ENCODE measurements at places on chromosomes 7 and 10.

DNA sequence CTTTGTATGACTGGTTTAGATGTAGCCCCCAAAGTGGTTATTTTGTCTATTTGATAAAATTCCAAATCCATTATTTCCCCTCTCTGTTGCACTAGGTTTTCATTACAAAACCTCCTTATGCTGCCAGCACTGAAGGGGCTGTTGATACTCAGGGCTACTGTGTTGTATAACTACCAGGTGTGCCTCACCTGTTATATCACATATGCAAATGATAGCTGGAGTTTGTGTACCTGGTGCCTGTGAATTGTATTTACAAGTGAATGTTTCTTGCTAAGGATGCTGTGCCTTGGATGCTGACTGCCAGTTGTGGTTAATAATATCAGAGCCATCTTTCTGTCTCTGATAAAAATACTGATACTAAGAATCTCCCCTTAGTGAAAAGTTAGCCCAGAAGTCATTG, 84.8 kb upstream of the CCDC6 start:
- DNase-seq: no peak

- DNase-seq: no peak
Observed at GRCh38 chr10:75598998-75599397, 167.6 kb downstream of the LRMDA start.

GRCh38 chr10:12214093-12214492, 18.1 kb downstream of the CDC123 start:
- DNase-seq: no peak

DNA sequence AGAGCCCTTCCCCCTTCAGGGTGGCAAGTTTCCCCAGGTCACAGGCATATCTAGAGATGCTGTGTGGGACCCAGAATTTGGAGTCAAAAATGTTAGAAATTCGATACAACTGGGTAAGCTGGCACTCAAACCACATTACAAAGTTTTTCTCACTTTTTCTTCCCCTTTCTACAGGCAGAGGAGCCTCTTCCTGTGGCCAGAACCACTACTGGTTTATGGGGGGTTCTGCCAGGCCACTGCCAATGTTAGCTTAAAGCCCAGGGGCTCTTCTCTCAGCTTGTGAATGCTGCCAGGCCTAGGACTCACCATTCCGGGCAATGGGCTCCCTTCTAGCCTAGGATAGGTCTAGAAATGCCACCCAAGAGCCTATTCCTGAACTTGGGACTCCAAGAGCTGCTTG, 617.9 kb upstream of the PHF14 start:
- DNase-seq: no peak

DNA sequence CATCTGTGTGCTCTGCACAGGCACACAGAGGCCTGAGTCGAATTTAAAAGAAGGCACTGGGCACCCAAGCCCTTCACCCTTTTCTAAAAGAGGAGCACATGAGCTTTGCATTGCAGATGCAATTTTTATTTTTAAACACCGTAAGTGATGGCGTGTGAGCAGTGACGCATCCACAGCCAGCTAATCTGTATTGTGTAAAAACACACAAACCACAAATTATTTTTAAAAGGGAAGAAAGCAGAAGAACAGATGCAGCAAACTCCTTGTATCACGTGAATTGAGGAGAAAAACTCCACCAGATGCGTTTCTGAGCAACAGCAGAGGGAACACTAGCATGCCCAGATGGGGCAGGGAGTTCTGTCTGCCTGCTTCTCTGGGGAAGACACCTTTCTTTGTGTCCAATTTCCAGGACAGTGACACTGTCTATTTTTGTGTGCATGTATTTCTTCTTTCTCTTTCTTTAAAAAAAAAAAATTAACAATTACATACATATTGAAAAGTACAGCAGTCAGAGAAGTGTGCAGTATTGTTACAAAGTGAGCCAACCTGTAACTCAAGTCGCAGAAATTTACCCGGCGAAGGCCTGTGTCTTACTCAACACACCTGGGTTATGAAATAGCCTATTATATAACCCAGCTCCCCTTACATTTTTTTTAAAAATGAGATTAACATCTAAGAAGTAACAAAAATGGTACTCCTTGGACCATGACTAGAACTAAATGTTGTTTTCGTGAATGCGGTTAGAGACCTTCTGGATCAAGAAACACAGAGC, 39.2 kb downstream of the EEPD1 start:
- no peak for DNase-seq

GRCh38 chr10:71504168-71504567, 107.4 kb downstream of the CDH23 start:
- no peak for DNase-seq

- no peak for DNase-seq
Observed at GRCh38 chr7:44982535-44982923, 3.7 kb upstream of the MYO1G start.

- DNase-seq: no peak
Observed at GRCh38 chr7:145978769-145979168, 137.8 kb upstream of the CNTNAP2 start.

- DNase-seq: no peak
Observed at GRCh38 chr10:119456435-119456810, 86.1 kb downstream of the RGS10 start.

DNA sequence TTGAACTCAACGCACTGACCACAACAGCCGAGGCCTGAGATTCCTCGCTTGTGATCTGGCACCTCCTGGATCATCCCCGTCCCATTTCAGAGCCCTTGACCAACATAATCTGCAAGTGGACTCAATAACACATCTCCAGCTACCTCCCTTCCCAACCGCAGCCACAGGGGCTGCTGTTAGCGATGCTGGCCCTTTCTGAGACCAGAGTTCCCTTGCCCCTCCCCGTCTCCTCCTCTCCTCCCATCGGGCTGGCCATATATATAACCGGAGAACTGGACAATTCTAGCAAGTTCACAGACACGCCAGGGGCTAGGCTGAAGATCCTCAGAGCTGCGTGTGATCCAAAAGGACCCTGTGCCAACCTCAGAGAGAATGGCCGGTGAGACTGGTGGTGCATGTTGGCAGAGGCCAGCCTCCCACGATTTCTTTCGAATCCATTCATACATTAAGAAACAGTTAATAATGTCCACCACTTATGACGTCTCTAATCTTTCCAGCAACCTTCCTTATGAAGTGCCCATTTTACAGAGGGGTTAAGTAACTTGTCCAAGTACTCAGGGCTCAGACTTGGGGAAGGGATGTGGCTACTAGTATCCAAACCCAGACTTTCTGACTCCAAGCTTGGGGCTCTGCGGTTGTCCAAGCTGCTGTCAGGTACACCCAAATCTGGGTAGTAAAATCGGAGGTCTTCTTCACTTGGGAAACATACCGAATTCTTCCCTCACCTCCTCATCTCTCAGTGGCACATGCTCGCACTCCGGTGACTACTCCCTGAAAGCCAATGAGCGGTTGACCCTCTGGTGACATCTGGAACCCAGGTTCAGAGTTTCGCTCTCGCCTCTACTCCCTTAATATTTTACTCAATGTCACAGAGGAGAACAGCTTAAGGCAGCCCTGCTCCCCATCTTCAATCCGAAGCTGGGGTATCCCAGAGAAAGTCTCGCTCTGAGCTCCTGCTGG, 11.2 kb upstream of the FEZF1 start:
- no peak for DNase-seq

- no peak for DNase-seq
Observed at GRCh38 chr7:82851121-82851520, 311.6 kb downstream of the PCLO start.

DNA sequence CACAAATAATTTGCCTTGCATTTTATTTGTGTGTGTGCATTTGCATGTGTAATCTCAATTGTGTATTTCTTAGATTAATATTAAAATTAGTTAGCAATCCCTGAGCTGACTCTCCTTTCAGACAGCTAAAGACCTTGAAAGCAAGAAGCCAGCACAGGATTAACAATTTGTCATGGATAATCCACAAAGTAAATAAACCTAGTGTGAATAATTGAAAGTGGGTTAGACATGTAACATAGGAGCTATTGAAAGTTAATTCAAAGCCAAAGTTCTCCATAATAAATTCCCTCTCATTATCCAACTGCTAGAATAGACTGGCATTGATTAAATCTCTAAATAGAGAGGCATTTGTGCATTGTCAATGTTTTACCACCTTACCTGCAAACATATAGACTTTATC, 326.1 kb downstream of the PLXDC2 start:
- no peak for DNase-seq

- no peak for DNase-seq
Observed at GRCh38 chr7:14793151-14793550, 109.4 kb downstream of the DGKB start.

- no peak for DNase-seq
Observed at GRCh38 chr7:57769958-57770357, 320.0 kb downstream of the ZNF716 start.

DNA sequence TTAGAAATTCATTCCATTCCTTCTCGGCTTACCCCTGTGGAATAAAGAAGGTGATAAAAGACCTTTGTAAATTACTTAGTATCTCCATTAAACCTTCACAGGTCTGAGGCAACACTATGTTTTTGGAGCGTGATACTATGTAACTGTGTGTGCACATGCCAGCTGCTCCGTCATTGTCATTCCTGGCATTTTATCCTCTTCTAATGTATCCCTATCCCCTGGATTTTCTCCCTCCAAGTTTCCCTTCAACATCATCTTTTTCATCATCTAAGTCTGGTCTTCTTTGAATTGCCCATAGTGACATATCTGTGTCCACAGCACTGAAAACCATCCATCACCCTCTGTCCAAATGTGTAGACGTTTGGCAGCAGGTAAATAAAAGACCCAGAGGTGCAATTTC, 125.7 kb downstream of the TEX36 start:
- no peak for DNase-seq

DNA sequence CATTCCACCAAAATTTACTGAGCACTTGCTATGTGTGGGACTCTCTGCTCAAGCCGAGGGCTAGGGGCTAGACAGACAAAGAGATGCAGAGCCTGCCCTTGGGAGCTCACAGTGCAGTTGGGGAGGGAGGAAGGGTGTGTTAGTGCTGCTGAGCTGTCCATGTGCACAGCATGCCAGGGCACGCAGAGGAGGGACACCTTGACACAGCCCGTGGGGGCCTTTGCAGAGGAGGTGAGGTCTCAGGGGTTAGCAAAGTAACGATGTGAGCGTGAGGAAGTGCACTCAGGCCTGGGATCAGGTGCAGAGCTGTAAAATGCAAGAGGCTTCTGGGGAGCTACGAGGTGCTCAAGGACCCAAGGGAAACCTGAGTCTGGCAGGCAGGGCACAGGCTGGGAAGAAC, 16.3 kb downstream of the PRKCQ start:
- no peak for DNase-seq

Data from femur (tissue), 1 donor.